ENCODE measurements at places on chromosomes 4 and X.

- no peak for DNase-seq
These were observed 39.0 kb upstream of the CD99 start for GRCh38 chrX:2652106-2652505.

DNA sequence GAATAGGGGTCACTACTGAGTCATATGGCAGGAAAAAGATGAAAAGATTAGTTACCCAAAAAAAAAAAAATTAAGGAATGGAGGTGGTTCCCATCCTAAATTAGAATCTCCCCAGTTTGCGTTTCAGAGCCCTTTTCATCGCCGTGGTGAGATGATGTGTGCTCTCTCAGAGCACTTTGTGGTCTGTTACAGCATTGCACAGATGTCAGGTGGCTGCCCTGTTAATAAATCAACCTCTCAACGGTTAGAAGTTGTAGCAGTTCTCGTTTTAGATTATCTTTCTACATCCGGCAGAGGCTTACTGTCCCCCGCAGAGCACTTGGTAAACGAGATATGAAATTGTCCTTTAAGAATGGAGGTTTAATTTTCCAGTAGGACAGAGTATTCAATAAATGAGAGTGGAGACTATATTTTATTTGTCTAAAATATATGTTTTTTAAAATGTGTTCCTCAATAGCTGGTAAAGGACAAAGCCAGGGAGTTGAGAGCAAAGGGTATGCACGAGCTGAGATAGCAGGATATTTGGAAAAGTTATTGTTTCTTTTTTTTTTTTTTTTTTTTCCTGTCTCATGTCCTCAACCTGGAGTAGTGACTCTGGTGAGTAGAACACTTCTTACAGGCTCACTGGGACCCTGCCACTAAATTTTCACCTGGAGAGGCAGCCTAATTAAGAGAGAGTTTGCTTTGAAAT lies 26.9 kb downstream of the AFF1 start:
- no peak for DNase-seq

DNA sequence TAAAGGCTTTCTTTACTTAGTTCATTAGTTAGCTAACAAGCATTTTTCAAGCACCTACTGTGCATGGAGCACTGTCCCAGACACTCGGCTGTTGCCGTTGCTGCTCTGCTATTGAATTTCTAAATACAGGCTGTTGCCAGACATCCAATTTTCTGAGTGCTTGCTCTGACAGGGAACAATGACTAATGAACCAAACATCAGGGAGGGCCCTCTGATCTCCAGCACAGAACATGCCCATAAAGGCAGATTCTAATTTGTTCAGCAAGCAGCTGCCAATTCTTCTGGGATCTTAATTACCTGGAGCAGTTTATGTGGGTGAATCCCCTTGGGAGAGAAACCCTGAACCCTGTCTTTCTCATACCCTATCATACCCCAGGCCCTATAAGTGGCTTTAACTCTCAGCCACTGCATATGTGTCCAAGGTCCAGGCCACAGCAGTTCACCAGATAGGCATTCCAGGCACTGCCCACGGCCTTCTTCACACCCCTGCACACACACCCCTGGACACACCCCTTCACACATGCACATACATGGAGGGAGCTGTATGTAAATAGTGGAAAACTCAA lies 27.9 kb downstream of the TSC22D3 start:
- DNase-seq, result no peak

DNA sequence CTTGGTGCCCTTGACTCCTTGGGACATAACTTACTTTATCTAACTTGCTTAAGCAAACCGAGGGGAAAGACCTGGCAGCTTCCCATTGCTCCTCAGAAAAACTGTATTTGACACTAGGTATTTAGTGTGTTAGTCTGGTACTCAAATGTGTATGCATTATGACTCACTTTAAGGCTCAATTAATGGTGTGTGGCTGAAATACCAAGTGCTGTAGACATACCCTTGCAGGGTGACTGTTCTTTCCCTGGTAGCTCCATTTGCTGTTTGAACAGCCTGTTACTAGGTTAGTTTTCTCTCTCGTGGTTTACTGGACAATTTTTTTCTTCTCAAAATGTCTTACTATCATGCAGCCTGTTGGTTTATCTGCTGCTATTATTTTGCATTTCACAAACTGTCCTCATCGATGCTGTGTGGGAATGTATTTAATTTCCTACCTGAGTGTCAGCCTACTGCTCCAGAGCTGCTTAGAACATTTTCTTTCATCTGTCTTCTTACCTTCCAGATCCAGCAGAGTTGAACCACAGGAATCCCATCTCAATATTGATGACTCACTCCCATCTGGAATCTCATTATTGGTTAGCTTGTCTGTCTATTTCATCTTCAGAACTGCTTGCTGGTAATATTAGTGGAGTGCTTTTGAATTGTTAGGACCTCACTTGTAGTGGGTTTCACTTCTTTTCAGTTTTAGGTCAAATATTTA lies 158.0 kb upstream of the FAT1 start:
- DNase-seq, result no peak

- no peak for DNase-seq
These were observed 45.8 kb downstream of the TEX13B start for GRCh38 chrX:107936434-107936730.

DNA sequence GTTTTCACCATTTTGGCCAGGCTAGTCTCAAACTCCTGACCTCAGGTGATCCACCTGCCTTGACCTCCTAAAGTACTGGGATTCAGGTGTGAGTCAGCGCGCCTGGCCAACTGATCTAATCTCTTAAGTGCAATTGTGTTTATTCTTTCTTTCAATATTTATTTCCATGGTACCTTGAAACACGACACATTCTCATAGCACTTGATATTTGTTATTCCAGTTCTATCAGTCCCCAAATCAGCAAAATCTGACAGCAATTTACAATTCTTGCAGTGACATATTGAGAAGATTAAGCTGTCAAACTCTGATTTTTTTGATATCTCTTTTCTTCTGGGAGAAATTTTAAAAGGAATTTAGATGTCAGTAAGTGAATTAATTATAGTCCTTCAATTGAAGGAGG lies 218.1 kb upstream of the FAT4 start:
- DNase-seq, result no peak

DNA sequence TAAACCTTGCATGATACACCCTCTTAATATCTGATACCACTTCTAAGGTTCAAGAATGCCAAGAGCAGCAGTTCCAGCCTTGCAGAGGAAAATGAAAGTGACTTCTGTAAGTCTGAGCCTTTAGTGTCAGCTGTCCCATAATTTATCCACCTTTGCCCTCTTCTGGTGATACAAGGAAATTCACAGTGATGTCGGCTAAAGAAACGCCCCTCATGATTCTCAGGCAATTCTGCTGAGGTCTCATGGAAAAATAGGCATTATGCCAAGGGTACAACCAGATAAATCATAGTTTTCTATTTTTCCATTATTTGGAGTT lies 172.2 kb upstream of the CXCL13 start:
- no peak for DNase-seq

GRCh38 chr4:180695851-180696250 lies 1547.4 kb upstream of the TENM3 start:
- no peak for DNase-seq

DNA sequence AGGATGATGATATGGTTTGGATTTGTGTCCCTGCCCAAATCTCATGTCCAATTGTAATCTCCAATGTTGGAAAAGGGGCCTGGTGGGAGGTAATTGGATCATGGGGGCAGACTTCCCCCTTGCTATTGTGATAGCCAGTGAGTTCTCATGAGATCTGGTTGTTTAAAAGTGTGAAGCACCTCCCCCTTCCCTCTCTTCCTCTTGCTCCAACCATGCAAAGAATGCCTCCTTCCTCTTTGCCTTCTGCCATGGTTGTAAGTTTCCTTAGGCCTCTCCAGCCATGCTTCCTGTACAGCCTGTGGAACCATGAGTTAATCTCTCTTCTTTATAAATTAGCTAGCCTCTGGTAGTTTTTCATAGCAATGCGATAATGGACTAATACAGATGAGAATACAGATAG lies 19.7 kb upstream of the ALG13 start:
- no peak for DNase-seq
